Right renal pelvis (tissue), 4 donors: ENCODE measurements at places on chromosomes 12 and 14. TPM values are rescaled to one million over a fixed set of nuclear protein-coding genes. Genes with fewer than 3 reads are reported as not detected.

The C14orf93 gene
- 19.8 TPM for polyA plus RNA-seq

The CABP1 gene
- 4.6 TPM for polyA plus RNA-seq

The SLC8A3 gene
- 0.30 TPM for polyA plus RNA-seq

The CLEC4A gene
- polyA plus RNA-seq = 2.3 TPM

GRCh38 chr12:98869886-98870503 lies 224.9 kb downstream of the APAF1 start:
- no peak for DNase-seq

DNA sequence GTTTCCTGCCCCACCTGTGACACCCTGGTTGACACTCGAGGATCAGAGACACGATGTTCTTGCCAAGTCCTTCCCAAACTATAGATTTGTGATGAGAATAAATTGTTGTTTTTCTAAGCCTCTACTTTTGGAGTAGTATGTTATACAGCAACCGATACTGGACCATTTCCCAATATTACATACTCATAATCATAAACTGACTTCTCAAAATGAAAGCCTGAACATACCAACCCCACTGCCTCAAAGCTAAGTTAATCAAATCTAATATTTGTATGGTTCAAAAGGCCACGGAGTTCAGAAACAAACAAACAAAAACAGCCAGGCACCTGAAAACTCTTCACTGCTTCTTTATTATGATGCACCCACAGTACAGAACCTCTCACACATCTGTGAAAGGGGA lies 52.3 kb upstream of the GPHB5 start:
- DNase-seq = no peak

The C1QL4 gene
- 1.9 TPM for polyA plus RNA-seq

The MANSC4 gene
- polyA plus RNA-seq = 0.13 TPM

- DNase-seq = no peak
Measured at GRCh38 chr12:70365398-70365647, 767 bp upstream of the KCNMB4 start.

The ARHGEF25 gene
- polyA plus RNA-seq = 35.1 TPM

The REP15 gene
- 2.4 TPM for polyA plus RNA-seq

The NFATC4 gene
- polyA plus RNA-seq = 61.6 TPM

DNA sequence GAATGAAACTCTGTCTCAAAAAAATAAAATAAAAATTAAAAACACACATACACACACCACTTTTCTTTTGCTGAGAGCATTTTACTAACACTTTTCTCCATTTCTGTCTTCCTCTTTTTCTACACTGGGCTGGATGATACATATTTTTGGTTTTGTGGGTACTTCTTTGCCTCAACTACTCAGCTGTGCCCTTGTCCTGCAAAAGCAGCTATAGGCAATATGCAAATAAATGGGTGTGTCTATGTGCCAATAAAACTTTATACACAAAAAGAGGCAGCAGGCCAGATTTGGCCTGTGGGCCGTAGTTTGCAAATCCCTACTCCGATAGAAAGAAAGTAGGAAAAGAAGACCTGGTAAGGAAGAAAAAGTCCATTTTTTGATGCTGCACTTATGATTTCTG lies 6.5 kb downstream of the CLMN start:
- no peak for DNase-seq

GRCh38 chr12:27331927-27332324 lies 710 bp upstream of the BMAL2 start:
- no peak for DNase-seq

The C12orf56 gene
- polyA plus RNA-seq = 0.92 TPM

DNA sequence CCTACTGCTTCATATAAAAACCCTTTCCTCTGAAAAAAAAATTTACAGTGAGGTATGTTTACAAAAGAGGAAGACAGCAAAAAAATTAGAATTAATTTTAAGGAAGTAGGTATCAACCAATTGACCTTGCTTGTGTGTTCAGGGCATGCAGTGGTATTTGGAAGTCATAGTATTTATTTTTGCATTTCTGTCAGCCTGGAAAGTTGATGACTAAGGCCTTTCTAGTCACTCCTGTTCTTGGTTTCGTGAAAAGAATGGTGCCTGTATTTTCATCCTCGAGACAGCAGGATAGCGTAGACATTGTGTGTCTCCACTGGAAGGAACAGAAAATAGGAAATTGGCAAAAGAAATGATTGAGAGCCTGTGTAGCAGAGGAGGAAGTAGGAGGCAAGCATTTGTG lies 24.5 kb downstream of the SLC16A7 start:
- DNase-seq = no peak

- DNase-seq = no peak
Measured at GRCh38 chr12:106084759-106085158, 54.0 kb downstream of the NUAK1 start.

DNA sequence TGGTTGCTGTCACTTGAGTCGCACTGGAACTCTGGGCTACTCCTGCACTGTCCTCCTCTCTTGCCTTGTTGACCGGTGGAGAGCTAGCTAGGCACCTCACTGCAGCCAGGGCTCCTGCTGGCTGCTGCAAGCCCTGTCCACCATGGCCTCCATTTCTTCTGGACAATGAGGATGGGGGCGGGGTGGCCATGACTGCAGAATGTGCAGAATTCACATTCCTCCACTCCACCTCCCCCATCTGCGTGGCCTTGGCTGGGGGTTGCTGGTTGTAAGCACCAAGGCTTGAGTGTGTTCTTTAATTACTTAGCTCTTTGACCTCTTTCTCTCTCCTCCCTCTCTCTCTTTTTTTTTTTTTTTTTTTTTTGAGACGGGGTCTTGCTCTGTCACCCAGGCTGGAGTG lies 248.5 kb downstream of the PCNX1 start:
- peak; percentile 35 for DNase-seq

DNA sequence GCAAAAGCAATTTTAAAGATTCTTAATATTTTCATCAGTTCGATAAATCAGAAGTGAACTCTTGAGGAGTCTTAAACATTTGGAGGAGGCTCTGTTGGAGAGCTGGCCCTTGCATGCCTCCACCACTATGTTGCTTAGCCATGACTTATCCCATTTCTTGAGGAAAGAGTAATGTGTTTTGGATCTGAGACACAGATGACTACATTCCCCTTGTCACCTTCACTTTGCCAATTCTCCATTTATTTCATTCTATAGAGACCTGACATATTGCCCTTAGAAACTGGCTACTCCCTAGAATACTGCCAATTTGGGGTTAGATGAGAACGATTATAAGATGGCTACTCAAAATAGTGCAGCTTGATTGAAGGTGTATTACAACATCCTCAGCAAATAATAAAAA lies 157.4 kb upstream of the TMEM260 start:
- no peak for DNase-seq

DNA sequence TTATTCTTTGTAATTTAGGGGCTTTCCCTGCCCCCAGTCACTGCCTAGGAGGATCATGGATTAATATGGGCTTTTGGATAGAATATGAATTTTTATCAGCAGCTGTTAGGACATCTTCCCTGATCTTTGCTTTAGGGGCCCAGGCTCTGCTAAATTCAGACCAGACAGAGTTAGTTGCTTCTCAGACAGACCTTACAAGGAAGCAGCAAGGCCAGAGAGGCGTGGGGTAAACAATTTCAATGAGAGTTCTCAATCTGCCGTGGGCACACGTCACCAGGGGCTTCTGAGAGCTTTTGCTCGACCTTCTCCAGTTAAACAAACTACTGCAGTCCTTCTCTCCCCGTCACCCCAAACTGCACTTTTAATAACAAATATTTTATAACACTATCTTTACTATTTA lies 27.7 kb downstream of the FGF6 start:
- no peak for DNase-seq

The SRRM4 gene
- polyA plus RNA-seq = 0.10 TPM

- DNase-seq = no peak
Measured at GRCh38 chr12:84222841-84223240, 689.8 kb downstream of the SLC6A15 start.

GRCh38 chr12:110270125-110270962 lies 10.7 kb upstream of the ATP2A2 start:
- DNase-seq = no peak

GRCh38 chr12:131385313-131386166 lies 325.4 kb upstream of the SFSWAP start:
- DNase-seq = no peak

- no peak for DNase-seq
Measured at GRCh38 chr12:54383041-54383609, 1.4 kb downstream of the ZNF385A start.

GRCh38 chr12:29278673-29279420 lies 102.1 kb downstream of the ERGIC2 start:
- DNase-seq = no peak

The LRP1-AS gene
- polyA plus RNA-seq = not detected

GRCh38 chr12:128930606-128931005 lies 77.3 kb downstream of the GLT1D1 start:
- no peak for DNase-seq

- no peak for DNase-seq
Measured at GRCh38 chr12:93323625-93324329, 53.9 kb upstream of the NUDT4 start.

The WSB2 gene
- polyA plus RNA-seq = 54.7 TPM

DNA sequence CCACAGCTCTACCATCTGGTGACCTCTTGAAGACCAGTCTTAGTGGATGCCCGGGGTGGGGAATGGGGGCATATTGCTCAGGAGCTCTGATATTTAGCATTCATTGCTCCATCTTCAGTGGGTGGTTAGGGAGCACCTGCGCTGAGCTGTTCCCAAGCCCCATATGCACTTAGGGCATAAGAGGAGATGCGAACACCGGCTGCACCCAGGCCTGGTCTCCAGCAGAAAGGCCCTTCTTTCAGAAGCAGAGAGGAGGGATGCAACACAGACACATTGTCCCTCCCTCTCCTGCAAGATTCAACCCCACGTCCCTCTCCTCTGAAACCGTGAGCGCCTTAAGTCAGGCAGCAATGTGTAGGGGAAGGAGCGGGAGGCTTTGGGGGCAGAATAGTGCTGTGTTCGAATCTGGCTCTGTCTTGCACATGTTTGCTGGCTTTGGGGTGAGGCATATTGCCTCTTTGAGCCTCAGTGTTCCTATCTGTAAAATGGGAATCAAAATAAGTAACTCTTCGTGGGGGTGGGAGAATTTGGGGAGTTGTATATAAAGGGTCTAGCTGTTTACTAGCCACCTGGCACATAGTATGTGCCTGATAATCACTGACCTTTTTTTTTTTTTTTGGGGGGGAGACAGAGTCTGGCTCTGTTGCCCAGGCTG lies 87.7 kb downstream of the FOXN4 start:
- no peak for DNase-seq
